Tibial nerve (tissue), 4 donors: ENCODE measurements at places on chromosomes 11 and 22.

GRCh38 chr22:49392841-49393510, 434.7 kb downstream of the BRD1 start:
- DNase-seq, result no peak

GRCh38 chr22:31212783-31213629, 908 bp downstream of the LIMK2 start:
- DNase-seq, result no peak

- no peak for DNase-seq
These were observed 14.7 kb downstream of the DRD2 start for GRCh38 chr11:113460469-113460868.

- DNase-seq, result no peak
These were observed 277.6 kb upstream of the SYN3 start for GRCh38 chr22:33335611-33336279.

DNA sequence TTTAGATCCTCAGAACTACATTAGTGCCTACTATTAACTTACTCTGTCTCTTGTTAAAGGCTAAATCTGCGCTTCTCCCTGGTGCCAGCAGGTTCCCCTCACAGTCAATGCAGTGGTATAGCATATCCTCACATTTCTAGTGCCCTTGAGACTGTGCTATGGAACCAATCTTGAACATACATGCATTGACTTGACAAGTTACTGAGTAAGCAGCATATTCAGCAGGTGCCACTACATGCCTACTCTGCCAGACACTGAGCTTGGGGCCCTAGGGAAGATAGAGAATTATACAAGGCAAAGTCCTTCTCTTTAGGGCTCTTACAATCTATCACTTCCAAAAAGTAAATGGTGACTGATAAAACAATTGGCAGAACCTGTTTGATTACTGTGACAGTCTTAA, 3.2 kb downstream of the FUT4 start:
- DNase-seq, result no peak

GRCh38 chr11:134565343-134565891, 153.4 kb upstream of the B3GAT1 start:
- DNase-seq, result no peak

DNA sequence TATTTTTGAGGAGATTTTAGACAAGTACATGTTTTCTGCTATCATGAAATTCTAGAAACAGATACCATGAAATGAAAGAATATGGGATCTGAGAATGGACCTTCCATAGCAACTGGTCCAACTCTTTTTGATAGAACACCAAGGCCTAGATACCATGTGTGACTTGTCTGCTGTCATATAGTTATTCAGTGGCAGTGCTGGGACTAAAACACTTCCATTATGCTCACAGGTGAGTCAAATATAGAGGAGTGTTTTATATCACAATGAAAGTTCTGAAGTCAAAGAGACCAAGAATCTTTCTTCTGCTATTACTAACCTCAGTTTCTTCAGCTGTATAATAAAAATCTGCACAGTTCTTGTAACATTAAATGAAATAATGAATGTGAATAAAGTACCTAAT, 276.9 kb downstream of the DCDC1 start:
- no peak for DNase-seq

DNA sequence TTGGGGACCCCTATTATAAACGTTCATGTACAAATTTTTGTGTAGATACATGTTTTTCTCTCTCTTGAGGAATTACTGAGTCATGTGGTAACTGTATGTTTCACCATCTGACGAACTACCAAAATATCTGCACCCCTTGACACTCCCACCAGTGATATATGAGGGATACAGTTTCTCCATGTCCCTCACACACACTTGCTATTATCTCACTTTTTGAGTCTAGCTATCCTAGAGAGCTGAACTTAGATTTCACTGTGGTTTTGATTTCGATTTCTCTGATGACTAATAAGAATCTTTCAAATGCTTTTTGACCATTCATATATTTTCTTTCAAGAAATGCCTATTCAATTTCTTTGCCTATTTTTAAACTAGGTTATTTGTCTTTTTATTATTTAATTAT, 200.2 kb downstream of the PGR start:
- no peak for DNase-seq

DNA sequence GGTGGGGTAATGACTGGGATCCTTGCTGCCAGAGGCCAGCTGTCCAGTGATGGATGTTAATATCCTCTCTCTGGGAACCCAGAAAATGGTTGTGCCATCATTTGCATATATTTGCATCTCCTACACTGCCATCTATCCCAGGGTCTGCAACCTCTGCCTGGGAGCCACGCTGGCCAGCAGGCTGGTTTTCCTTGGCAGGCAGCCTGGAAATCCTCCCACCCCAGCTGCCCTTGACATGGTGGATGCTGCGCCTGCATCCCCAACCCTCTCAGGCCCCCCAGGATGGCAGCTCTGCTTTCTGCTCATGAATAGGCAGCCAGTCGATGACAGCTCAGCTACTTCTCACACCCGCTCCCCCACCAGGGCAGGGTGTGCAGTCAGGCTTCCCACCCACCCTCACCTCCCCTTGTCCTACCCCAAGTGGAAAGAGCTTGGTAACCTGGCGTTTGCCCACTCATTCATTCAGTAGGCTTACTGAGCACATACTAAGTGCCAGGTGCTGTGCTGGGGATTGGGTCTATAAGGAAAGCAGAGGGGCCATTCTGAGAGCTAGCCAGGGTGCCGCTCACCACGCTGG, 202.5 kb downstream of the TRIM29 start:
- no peak for DNase-seq

GRCh38 chr11:84950569-84951270, 676.4 kb downstream of the DLG2 start:
- DNase-seq, result no peak

GRCh38 chr11:57568330-57568766, 876 bp upstream of the UBE2L6 start:
- DNase-seq, result peak; percentile 90

- DNase-seq, result no peak
These were observed 32.8 kb upstream of the SUSD2 start for GRCh38 chr22:24148266-24149197.

- DNase-seq, result no peak
These were observed 16.4 kb upstream of the FGF4 start for GRCh38 chr11:69791276-69792180.

GRCh38 chr11:128239306-128239705, 348.1 kb downstream of the ETS1 start:
- DNase-seq, result no peak

DNA sequence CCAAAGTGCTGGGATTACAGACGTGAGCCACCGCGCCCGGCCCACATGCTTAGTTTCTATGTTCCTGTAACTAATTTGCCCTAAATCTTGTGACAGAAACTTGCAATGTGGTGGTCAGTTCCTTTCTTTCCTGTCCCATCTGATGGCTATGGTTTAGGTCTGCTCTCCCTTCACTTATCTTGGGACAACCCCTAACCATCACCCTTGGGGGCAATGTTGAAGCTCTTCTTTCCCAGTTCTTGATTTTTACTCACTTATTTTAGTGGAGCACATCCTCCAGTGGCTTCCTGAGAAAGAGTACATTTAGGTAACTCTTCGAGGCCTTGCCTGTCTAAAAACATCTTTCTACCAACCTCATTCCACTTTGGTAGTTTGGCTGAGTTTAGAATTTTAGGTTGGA, 7.3 kb downstream of the SREBF2 start:
- DNase-seq, result no peak

DNA sequence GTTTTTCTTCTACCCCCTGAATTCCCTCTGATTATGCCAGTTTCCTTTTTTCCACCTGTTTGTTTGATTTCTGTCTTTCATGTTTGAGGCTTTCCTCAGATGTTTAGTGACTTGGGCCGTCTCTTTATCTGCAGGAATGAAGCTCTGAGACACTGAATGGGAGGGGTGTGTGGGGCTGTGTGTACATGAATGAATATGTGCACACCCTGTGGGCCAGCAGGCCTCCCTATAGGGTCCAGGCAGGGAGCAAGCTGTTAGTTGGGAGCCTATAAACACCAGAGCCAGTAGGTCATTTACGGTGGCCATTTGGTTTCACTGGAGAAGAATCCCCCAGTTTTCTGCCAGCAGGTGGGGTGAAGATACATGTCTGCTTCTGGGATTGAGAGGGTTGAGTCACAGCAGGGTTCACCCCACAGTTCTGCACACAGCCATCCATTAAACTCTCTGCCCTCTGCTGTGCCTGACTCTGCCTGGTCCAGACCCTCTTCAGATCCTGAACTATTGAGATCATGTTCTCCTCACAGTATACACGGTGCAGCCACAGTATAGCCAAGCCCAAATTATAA, 34.8 kb downstream of the BARX2 start:
- DNase-seq, result no peak

DNA sequence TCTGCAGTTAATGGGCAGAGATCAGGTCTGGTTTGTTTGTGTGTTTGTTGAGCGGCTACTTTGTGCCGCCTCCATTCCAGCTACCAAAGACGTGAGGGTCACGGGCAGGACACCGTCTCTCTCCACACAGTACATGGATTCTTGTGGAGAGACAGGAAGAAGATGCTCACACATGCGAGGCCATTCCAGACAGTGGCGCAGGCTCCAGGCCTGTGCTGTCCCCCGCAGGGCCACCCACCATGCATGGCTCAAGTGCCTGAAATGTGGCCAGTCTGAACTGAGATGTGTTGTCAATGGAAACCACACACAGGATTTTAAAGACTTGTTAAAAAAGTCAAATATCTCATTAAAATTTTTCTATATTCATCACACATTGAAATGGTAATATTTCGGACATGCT, 848.3 kb downstream of the TBC1D22A start:
- DNase-seq, result no peak
